ENCODE measurements at places on chromosomes 11 and 22.

- DNase-seq, result no peak
Observed at GRCh38 chr11:1360181-1360834, 29.4 kb upstream of the BRSK2 start.

GRCh38 chr22:20418211-20418788 lies 19.3 kb downstream of the SCARF2 start:
- peak; percentile 52 for DNase-seq

DNA sequence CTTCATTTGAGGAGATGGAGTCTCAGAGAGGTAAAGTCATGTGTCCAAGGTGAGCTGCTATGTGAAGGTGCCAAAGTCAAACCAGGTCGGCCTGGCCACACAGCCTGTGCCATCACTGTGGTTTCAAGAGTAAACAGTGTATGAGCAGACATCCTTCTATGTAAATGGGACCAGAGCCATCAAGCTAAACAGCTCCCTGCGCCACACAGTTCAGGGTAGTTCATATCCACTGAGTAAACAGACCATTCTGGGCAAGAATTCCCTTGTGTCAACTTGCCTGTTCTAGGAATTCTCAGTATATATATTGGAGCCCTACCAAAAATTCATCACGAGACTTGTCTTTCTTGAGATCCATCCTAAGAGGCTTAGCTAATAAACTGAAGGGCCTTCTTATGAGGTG lies 77.5 kb downstream of the AMOTL1 start:
- peak; percentile 32 for DNase-seq

DNA sequence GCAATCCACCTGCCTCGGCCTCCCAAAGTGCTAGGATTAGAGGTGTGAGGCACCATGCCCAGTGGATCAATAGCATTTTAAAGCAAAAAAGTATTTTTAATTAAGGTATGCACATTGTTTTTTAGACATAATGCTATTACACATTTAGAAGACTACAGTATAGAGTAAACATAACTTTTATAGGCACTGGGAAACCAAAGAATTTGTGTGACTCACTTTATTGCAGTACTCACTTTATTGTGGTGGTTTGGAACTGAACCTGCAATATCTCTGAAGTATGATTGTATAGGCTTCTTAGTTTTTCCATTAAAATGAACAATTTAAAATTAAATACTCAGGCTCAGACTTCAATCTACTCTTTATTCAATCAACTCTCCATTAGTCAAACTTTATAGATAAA lies 17.5 kb upstream of the CD3E start:
- no peak for DNase-seq

- no peak for DNase-seq
Observed at GRCh38 chr22:49979587-49980264, 19.2 kb downstream of the PIM3 start.

- no peak for DNase-seq
Observed at GRCh38 chr11:848380-848931, 5.8 kb downstream of the TSPAN4 start.

- no peak for DNase-seq
Observed at GRCh38 chr22:40499209-40499623, 128.8 kb downstream of the SGSM3 start.

DNA sequence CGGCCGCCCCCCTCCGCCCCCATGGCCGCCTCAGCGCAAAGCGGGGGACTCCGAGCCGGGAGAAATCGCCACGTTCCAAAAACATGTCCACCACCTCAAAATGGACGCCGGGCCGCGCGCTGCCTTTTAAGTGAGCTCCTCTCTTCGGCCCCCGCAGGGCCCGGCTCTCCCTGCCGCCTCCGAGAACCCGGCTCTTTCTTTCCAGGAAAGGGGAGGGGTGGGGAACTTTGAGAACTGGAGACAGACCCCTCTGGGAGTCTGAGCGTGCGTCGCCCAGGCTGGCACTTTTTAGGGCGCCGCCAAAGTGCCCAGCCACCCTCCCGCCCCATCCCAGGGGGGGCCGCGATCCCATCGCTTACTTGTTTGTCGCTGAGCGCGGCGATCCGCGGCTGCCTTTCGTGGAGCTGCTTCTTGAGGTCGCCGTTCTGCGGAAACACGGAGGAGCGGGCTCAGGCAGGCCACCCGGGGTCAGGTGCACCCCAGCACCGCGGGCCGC lies 1.6 kb downstream of the PHF21B start:
- peak; percentile 30 for DNase-seq

DNA sequence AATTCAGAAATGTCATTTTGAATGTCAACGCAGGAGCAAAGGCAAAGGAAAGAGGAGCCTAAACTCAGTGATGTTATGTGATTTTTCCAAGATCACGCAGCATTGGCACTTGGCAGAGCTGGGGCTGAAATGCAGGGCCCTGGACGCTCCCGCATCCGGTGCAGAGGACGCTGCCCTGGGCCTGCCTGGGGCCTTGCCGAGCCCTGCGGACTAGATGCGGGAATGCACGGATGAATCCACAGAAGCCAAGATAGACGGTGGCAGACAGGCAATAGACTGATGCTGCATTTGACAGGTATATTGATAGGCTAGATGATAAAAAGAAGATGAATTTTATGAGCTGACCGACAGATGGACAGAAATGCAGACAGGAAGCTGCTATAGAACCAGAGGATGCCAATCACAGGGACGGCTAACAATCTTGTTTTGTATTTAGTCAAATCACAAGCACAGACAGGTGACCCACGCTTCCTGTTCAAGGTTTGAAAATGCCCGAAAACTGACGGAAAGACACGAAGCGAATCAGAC lies 696 bp upstream of the MARK2 start:
- DNase-seq, result no peak

GRCh38 chr11:10727146-10727851 lies 23.7 kb upstream of the CTR9 start:
- no peak for DNase-seq

- no peak for DNase-seq
Observed at GRCh38 chr22:37443086-37443485, 15.8 kb upstream of the ELFN2 start.

- DNase-seq, result no peak
Observed at GRCh38 chr11:98036810-98037209, 983.9 kb upstream of the CNTN5 start.

- no peak for DNase-seq
Observed at GRCh38 chr22:39414886-39415285, 15.3 kb downstream of the TAB1 start.

GRCh38 chr11:35992548-35992947 lies 48.7 kb downstream of the LDLRAD3 start:
- DNase-seq, result no peak

- no peak for DNase-seq
Observed at GRCh38 chr22:36423461-36424404, 36.0 kb upstream of the MYH9 start.

DNA sequence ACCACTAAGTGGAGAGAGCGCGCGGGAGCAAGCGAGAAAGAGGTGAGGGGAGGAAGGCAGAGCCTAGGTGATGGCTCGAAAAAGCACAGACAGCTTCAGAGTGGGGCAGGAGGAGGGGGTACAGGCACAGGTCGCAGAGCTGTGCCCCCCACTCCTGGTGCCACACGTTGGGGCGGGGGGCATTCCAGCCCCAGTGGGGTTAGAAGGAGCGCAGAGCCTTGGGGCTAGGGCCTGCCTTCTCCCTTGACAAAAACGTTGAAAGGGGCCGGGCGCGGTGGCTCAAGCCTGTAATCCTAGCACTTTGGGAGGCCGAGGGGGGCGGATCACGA lies 41.6 kb upstream of the ISX start:
- no peak for DNase-seq

- DNase-seq, result no peak
Observed at GRCh38 chr11:72743321-72744221, 8.6 kb downstream of the ARAP1 start.

DNA sequence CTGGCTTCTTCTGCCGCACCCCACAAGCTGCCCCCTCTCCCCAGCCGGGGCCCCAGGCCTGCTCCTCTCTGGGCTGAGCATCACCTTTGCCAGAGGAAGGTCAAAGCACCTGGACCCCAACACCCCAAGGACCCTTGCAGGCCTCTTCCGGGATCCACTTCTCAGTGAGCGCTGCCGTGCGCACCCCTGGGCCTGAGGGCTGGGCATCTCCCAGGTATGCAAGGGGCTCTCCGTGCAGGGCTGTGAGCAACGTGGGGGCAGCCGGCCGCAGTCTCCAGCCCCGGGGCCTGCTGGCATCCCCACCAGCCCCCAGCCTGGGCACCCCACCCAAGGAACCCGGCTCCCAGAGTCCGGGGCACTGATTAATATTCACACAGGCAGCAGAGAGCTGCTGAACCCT lies 64.0 kb downstream of the BRD1 start:
- no peak for DNase-seq

DNA sequence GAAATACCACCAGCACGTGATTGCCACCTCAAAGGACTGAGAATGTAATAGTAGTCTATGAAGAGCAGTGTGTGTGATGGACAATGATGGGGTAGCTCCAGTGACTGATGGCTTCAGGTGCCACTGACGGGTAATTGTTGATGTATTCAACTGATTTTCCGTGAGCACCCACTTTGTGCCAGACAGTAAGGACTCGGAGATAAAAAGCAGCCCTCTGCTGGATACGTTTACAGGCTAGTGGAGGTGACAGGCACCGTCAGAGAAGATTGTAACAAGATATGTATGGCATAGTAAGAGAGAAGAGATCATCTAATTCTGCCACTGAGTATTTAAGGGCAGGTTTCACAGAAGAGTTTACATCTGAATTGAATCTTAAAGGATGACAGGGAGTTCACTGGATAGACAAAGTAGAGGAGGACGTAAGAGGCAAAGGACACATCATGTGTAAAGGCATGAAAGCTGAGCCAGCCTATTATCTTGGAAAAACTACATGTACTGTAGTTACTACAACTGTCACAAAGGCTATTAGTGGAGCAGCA lies 1.1 kb upstream of the ENTHD1 start:
- DNase-seq, result no peak

- DNase-seq, result no peak
Observed at GRCh38 chr11:126308271-126308671, 4.4 kb downstream of the DCPS start.

- no peak for DNase-seq
Observed at GRCh38 chr11:61898247-61898582, 6.9 kb upstream of the FADS3 start.

GRCh38 chr11:17186932-17187692 lies 20.7 kb downstream of the PIK3C2A start:
- no peak for DNase-seq

Measured in NCI-H1105 treated with DMSO at 0.1 percent for 48 hours (cell line).